ENCODE measurements at places on chromosomes 5 and 9.

DNA sequence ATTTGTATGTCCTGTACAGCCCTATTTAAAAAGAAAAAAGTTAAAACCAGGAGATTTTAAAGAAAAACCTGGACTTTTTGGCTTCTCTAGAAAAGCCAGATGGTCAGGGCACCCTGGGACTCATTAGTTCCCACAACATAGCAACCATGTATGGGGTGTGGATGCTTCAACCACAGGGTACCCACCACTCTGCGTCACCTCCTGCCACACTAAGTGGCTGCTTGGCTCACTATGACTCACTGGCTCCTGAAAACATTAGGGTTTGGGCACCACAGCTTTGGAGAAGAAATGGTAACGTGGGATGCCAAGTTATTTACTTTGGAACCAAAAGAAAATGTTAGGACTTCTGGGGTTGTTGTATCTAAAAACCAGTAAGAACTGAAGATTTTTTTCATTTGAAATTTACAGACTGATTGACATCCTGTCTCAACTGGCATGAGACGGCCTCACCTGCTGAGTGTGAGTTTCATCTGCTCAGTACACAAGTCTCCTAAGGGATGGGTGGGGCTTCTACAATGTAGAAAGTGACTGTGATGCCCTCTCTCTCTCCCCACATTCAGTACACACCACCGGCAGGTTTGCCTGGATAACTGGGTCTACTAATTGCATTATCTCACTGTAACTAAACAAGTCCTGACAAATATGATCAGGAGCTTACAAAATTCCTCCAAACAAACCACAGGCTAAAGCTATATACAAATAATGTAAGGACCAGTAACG lies 103.9 kb downstream of the ESM1 start:
- no peak for DNase-seq

DNA sequence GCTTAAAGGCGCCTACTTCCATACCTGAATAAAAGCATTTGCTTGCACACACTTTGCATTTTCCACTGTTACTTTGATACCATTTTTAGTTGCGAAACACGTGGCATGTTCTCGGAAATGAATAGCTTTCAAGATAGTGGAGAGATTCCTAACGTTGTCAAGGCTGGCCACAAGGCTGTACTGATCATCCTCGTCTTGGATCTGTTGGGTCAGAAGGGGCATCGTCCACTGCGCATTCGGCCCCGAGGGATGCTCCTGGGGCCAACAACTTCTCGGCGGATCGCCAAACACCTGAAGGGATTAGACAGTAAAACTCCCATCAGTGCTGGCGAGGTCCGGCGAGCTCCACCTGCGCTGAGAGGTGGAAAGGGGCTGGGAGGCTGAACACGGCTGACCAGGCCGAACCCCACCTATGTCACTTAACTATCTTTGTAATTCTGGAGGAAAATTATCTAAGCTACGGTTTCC lies 599 bp downstream of the RAD1 start:
- DNase-seq = peak; percentile 67

DNA sequence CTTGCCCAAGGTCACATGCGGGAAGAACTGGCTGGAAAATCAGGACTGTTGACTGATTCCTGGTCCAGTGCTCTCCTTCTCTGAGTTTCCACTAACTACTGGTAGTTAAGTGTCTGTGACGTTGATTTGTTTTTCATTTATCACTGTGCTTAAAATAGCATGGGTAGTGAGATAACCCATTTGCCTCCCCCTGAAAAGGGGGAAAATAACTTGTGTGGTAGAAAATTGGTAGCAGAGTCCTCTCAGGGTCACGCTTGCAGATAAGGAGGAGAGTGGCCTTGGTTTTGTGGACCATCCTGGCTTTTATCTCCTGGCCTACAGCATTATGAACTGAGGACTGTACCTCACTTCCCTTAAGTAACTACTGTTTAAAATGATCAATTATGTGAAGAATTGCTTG lies 10.9 kb downstream of the FUBP3 start:
- peak; percentile 73 for DNase-seq

GRCh38 chr5:6845856-6846255 lies 132.6 kb downstream of the TENT4A start:
- DNase-seq = no peak

DNA sequence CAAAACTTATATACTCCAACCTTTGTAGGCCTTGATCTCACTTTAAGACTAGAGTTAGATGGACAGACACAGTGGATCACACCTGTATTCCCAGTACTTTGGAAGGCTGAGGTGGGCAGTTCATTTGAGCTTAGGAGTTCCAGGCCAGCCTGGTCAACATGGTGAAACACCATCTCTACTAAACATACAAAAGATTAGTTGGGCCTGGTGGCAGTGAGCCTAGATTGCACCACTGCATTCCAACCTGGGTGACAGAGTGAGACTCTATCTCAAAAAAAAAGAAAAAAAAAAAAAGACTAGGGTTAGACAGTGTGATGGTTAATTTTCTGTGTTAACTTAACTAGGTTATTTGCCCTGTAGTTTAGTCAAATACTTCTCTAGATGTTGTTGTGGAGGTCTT lies 74.1 kb downstream of the CFAP95 start:
- DNase-seq = no peak

Data from erythroblast (primary cell).